ENCODE measurements at places on chromosomes 1 and 21.

DNA sequence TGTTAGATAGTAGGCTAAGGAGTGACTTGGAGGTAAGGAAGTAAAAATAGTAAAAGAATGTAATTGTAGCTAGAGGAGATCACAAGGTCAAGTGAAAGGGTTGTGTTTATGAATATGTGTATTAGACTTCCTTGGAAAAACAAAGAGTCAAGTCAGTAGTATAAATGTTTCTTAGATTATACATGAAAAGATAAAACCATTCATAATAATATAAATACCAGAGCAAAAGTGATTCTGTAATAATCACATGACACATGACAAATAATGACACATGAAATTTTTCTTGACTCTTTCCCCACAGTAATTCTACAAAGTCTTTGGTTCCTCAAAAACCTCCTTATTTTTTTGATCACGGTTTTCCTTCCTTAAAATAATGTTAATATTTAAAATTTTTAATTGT lies 56.4 kb downstream of the IVNS1ABP start:
- no peak for DNase-seq

GRCh38 chr21:46151261-46151988 lies 4.0 kb downstream of the FTCD start:
- DNase-seq = no peak

GRCh38 chr1:112544011-112544688 lies 35.4 kb downstream of the WNT2B start:
- no peak for DNase-seq

DNA sequence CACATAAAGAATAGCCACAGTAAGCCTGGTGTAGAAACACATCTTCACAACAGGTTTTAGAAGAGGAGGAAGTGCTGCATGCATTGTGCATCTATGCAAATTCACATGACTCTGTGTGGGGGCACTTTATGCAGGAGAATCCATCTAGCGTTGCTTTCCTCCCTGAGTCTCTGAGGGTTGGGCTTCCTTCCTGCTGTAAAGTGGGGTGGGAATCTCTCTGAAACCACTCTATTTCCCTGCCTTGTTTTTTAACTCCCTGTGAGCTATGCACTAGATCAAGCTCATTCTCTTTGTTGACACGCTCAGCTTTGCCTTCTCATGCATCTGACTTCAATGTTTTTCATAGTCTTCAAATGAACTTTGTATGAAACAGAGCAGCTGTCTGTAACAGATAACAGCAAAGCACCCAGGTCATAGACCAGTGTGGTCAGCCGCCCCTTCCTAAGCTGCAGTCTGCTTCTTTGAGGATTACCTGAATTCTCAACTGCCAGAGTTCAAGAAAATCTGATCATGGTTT lies 102.7 kb upstream of the DPH5 start:
- DNase-seq = no peak

DNA sequence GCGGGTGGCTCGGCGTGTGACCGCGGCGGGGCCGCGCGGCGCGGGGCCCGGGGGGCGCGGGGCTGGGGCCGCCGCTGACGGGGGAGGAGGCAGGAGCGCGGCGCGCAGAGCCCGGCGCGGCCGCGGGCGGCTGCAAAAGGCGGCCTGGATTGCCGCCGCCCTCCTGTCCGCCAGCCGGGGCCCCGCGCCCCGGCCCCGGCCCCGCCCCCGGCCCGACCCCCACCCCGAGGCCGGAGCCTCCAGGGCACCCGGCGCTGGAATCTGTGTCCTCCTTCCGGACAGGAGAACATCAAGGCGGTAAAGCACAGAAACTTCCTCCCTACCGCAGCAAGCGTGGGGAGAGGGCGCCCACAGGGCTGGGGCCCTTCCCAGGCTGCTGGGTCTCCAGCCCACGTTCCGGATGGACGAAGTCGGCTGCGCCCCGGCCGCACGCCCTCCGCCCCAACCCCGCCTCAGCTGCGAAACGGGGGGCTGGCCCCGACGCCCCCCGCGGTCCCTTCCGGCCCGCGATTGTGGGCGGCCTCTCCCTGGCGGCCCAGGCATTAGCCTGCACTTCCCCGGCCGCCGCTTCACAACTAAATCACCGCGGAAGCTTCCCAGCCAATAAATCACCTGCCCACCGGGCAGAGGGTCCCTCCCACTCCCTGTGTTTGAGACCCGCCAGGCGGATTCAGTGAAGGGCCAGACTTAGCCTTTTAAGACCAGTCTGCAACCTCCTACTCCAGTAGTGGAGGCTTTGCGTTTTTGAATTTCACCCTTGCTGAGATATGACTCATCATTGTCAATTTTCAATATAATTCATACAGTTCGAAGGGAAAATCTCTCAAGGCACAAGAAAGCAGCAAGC lies 106.0 kb downstream of the SLC45A1 start:
- DNase-seq = peak; percentile 50

DNA sequence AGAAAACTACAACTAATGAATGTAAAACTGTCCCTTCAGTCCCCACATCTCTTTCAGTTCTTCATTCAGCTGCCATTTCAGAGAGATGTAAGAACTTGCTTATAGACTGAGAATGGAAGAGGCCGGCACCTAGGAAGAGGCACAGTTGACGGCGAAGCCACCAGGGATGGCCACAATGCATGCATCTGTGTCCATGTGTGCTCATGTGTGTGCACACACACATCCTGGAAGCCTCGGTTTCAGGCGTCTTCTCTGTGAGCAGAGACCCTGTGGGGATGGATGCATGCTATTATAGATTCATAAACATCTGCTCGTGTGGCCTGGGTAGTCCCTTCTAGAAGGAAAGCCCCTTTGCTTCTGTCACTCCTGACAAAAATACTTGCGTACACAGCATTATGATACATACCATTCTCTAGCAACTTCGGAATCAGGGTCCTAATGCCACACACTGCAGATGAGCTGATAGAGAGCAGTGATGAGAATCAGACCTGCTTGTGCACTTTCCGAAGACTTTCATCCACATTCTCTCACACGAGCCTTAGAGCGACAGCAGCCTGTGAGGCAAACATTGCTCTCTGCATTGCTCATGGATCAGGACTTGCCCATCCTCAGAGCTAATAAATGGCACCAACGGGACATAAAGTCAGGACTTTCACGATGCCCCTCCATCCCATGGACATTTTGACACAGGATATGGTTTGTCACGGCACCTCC lies 12.4 kb upstream of the GPR61 start:
- no peak for DNase-seq

All from stimulated activated CD4-positive, alpha-beta T cell treated with anti-CD3 and anti-CD28 coated beads, Interleukin-12 subunit alpha, Interleukin-12 subunit beta, amount 100 ng/mL, for 24 hours (primary cell).